Bronchial epithelial cell (primary cell): ENCODE measurements at places on chromosomes 3 and 15.
A peak's percentile ranks its signal among the peaks of the same experiment; 100 is the strongest.

- peak; percentile 89 for DNase-seq
Measured at GRCh38 chr15:61748529-61748928, 311.7 kb downstream of the VPS13C start.

DNA sequence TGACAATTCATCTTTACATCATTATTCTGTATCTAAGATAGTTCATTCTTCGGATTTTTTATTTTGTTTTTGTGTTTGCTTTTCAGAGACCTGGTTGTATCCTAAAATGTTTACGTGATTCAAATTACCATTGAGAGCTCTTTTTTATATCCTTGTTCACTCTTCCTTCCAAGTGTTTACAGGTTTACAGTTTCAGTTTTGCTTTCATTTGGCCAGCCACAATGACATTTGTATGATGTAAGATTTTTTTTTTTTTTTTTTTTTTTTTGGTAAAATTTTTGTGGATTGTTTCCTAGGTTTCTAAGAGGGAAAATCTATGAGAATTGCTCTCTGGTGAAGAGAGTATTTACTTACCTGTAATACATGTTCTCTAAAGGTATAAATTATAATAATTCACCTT lies 55.0 kb downstream of the SETD5 start:
- no peak for DNase-seq

- DNase-seq, result no peak
Measured at GRCh38 chr3:81968658-81969057, 207.2 kb upstream of the GBE1 start.

- DNase-seq, result peak; percentile 78
Measured at GRCh38 chr15:45616901-45617323, 17.9 kb upstream of the SQOR start.

DNA sequence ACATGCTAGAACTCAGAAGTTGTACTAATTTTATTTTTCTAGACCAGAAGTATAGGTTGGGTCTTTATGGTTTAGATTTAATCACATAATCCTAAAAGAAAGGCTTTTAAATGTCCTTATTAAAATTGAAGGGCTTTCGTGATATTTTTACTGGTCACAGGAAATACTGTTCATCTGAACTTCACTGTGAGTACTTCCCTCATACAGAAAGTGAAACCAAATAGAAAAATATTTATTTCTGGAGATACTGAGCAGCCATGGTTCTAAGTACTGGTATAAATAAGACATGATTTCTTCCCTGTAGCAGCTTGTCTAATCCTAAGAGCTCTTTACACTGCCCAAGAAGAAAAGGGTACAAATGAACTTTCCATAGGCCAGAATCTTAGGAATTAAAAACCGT lies 2.0 kb downstream of the SNRK start:
- DNase-seq, result peak; percentile 21

DNA sequence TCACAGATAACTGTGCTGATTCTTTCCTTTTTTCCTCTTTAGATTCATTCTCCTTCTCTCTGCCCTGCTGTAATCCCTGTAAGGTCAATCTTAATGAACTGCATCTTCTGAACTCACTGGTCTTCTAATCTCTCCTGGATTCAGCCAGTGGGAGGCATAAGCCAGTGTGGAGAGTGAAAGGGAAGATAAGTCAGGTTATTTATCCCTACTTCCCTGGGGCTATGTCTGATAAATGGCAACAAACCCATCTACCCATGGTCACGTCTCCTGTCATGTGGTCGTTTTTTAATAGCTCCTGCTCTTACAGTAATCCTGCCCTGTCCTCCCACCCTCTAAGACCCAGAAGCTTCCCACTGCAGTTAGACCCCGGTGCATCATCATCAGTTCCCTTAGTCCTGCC lies 199.6 kb upstream of the NAALADL2 start:
- DNase-seq, result no peak

DNA sequence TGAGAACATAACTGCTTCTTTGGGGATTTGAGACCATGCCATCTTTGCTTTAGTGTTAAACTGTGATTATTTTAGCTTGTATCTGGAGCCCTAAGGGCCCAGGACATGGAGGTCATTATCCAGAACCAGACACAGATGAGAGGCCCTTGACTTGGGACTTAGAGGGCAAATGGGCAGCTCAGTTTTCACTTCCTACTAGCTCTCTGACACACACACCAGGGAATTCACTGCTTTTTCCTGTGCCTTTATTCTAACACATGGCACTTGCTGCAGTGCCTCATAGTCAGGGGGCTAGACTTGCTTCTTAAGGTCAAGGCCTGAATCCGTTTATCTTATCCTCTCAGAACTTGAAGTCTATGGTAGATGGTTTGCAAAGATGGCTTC lies 33.3 kb downstream of the AMOTL2 start:
- no peak for DNase-seq

- no peak for DNase-seq
Measured at GRCh38 chr15:91279486-91279885, 179.4 kb downstream of the SV2B start.

DNA sequence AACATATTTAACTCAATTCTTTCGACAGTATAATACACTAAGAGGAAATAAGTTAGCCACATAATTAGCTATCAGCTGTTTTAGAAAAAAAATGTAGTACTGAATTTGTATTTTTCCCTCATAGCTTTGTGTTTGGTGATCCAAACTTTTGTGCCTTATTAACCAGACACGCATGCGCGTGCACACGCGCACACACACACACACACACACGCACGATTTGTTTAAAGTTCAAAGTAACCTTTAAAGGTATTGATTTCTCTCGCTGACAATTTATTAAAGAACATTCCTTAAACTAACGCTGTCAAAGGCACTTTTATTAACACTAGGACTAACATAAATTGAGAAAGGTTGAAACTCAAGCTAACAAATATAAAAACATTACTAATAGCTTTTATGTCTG lies 198.9 kb downstream of the ROBO1 start:
- DNase-seq, result no peak

- no peak for DNase-seq
Measured at GRCh38 chr3:121768452-121768851, 18.9 kb upstream of the GOLGB1 start.

DNA sequence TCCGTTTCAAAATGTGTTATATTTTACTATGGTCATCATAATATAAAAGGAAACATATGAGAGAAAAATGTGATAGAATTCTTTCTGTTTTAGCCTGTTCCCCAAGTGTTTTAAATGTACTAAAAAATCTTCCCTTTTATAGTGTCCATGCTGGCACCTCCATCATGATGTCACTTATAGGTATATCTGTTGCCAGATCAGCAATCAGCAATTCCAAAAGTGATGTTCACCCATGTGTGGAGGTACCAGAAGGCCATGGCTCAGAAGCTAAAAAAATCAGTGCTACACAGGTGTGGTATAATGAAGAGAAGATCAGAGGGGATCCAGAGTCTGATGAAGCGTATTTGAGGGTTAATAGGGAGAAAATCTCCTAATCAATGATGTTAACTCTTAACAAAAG lies 1.1 kb upstream of the GPR15 start:
- no peak for DNase-seq

GRCh38 chr3:197234947-197235914 lies 63.2 kb downstream of the DLG1 start:
- DNase-seq, result peak; percentile 23

GRCh38 chr3:71133865-71134264 lies 449.7 kb downstream of the FOXP1 start:
- no peak for DNase-seq

DNA sequence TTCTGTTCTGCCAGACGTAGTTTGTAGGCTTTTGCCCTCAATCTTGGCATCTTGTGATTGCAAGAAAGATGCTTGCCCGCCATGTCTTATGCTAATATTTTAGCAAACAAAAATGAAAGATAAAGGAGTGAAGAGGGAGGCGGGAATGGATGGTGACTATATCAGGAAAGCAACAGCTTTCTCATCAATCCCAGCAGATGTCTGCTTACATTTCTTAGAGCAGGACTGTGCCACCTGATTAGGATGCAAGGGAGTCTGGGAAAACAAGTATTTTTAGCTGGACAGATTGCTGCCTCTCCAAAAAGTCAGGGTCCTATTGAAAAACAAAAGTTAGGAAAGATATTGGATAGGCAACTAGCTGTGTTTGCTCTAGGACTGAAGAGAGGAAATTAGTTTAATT lies 34.6 kb upstream of the DPH6 start:
- no peak for DNase-seq

DNA sequence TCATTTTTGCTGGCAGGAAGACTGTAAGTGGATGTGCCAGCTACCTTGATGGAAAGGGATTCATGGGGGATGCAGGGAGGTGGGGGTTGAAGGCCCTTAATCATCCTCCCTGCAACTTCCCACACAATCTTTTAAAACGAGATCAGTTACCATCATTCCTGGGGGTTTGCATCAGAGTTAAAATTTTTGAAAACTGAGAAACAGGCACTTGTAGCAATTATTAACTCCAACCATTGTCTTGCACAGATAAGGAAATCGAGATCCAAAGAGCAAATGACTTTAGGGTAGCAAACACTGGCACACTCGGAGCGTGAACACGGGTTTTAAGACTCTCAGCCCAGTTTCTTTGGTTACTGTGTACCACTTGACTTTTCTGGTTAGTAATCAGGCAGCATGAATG lies 41.9 kb downstream of the GPD1L start:
- DNase-seq, result no peak

DNA sequence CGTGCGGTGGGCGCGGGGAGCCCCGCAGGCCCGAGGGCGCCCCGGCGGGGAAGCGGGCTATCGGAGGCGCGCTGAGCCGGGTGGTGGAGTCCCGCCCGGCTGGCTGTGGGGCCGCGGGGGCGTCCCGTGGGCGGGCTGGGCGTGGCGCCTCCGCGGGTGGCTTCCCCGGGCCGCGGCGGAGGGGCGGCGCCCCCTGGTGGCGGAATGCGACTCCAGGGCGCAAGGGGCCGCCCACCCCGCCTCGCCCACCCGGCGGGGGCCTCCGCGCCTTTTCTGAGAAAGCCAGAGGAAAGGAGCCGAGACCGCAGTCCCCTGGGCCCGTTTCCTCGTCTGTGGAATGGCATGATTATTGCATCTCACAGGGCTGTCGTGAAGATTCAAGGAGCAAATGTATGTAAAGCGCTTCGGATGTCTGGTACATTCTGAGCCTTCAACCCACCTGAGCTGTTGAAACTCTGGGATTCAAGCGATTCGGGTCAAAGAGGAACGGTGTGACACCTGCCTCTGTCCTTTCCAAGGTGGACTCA lies 31.9 kb upstream of the RAB6B start:
- no peak for DNase-seq

GRCh38 chr3:129224984-129225393 lies 24.4 kb upstream of the COPG1 start:
- peak; percentile 69 for DNase-seq

DNA sequence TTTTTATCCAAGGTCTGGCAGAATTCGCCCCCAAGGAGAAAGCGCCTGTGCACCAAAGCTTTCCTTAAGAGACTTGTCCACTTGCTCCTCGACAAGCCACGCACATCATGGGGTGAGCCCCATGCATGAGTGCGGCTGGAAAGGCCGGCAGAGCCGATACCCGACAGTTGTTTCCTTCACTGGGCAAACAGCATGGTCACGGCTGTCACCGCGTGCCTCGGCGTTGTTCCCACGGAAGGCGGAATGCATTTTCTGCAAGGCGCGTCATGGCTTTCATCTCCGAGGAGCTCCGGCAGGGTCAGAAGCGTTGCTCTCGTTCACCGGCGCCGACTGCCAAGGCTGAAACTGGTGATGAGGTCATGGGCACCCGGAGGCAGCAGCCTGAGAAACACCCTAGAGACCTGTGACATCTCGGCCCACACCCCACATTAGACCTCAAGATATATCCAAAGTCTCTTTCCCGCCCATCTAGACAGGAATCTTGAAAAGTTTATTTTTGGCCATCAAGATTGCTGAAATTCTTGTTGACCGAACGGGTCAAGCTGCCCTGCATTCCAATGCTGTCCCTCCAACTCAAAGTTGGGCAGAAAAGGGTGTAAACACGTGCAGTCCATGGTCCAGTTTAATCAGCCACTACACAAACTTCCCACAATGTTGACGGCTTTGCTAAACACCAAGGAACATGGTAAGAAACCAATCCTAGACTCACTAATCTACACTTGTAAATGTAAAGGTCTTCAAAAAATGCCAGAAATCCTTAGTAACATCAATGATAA lies 604 bp upstream of the TJP1 start:
- peak; percentile 74 for DNase-seq

- no peak for DNase-seq
Measured at GRCh38 chr3:158743664-158744566, 11.7 kb upstream of the RARRES1 start.

- peak; percentile 33 for DNase-seq
Measured at GRCh38 chr15:34359416-34359815, 7.6 kb downstream of the LPCAT4 start.

DNA sequence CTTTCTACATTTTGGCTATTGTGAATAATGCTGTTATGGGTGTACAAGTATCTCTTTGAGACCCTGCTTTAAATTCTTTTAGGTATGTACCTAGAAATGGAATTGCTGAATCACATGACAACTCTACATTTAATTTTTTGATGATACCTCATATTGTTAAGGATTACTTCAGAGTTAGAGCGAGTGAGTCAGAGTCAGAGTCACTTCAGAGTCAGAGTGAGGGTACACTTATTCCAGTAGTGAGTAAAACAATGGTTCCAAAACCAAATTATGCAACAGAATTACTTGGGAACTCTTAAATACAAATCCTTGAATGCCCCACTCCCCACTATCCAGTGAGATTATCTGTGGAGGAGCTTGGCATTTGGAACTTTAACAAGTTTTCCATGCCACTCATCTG lies 50.3 kb upstream of the SNRK start:
- peak; percentile 87 for DNase-seq

DNA sequence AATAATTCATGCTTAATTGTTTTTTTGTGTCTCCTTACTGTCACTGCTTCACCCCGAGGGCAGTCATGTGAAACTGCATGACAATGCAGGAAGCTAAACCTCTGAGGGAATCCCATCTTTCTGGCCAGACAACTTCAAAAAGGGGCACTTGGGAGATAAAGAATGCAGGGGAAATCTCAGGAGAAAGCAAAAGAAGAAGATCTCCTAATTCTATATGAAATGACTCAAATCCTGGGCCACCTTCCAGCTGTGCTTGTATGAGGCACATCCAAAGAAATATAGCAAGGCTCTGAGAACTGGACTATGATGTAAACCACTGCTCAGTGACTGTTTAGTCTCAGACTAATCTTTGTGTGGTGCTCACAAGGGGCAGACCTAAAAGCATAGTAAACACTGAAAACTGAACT lies 22.6 kb upstream of the UMPS start:
- peak; percentile 47 for DNase-seq

- DNase-seq, result no peak
Measured at GRCh38 chr3:74842141-74842540, 227.7 kb upstream of the CNTN3 start.

GRCh38 chr3:166607933-166608521 lies 770.8 kb upstream of the BCHE start:
- DNase-seq, result peak; percentile 7

DNA sequence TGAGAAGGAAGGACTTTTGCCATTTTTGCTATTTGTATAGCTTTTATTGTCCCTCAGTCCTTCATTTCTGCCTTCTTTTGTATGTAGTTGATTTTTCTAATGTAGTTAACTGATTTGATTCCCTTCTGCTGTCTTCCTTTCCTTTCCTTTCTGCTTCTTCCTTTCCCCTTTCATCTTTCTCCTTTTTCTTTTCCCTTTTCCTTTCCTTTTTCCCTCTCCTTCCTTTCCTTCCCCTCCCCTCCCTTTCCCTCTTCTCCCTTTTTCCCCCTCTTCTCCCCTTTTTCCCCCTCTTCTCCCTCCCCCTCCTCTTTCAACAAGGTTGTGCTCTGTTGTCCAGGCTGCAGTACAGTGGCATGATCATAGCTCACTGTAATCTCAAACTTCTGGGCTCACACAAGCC lies 59.0 kb downstream of the CHCHD6 start:
- no peak for DNase-seq

- no peak for DNase-seq
Measured at GRCh38 chr3:134625462-134625861, 25.4 kb downstream of the KY start.

- peak; percentile 18 for DNase-seq
Measured at GRCh38 chr3:170144437-170144843, 37.1 kb downstream of the PHC3 start.
